Left forelimb (tissue), 1 donor: ENCODE measurements at places on chromosomes 7 and 10.
A peak's percentile ranks its signal among the peaks of the same experiment; 100 is the strongest.

DNA sequence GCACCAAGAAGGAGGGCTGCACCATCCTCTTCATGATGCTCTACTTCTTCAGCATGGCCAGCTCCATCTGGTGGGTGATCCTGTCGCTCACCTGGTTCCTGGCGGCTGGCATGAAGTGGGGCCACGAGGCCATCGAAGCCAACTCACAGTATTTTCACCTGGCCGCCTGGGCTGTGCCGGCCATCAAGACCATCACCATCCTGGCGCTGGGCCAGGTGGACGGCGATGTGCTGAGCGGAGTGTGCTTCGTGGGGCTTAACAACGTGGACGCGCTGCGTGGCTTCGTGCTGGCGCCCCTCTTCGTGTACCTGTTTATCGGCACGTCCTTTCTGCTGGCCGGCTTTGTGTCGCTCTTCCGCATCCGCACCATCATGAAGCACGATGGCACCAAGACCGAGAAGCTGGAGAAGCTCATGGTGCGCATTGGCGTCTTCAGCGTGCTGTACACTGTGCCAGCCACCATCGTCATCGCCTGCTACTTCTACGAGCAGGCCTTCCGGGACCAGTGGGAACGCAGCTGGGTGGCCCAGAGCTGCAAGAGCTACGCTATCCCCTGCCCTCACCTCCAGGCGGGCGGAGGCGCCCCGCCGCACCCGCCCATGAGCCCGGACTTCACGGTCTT is 1.9 kb downstream of the FZD1 start:
- DNase-seq = peak; percentile 70

DNA sequence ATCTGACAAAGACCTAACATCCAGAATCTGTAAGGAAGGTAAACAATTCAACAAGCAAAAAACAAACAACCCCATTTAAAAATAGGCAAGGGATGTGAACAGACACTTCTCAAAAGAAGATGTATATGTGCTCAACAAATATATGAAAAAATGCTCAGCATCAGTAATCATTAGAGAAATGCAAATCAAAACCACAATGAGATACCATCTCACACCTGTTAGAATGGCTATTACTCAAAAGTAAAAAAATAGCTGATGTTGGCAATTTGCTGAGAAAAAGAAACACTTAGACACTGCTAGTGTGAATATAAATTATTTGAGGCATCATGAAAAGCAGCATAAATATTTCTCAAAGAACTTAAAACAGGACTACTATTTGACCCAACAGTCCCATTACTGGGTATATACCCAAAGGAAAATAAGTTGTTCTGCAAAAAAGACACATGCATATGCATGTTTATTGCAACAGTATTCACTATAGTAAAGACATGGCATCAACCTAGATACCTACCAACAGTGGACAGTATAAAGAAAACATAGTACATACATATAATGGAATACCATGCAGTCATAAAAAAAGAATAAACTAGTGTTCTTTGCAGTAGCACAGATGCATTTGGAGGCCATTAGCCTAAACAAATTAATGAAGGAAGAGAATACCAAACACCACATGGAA is 980.1 kb downstream of the KCNMA1 start:
- DNase-seq = no peak

DNA sequence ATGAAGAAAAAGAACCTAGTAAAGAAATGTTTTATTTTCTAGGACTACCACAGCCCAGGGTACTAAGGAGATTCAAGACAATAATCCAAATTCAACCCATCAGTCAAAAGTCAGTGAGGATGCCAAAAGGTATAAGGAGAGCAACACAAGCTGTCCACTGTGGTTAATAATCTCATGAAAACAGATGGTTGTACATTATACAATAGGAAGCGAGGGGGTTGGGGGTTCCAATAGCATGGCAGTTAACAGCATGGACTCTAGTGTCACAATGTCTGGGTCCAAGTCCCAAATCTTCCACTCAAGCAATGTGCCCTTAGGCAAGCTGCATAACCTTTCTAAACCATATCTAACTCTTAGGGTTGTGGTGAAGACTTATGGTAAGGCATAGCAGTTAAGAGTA is 35.1 kb downstream of the BRAF start:
- DNase-seq = no peak

DNA sequence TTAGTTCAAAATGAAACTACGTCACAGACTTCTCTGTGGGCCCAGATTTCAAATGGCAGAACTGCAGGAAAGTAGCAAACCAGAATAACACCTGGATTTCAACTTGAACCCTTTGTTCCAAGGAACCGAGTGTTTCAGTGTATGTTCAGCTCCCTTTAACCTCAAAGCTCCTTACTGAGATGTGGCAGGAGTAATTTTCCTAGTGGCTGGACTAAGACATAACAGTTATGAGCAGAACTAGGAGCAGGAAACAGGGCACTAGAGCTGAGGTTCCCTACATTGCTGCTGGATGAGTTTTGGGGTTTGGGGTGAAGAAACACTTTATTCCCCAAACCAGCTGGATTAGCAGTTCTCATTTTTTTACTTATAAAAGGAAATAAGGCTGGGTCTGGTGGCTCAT is 50.1 kb downstream of the NSUN6 start:
- no peak for DNase-seq

- no peak for DNase-seq
Measured at GRCh38 chr7:111929264-111929663, 276.9 kb downstream of the DOCK4 start.

- DNase-seq = no peak
Measured at GRCh38 chr10:4254101-4254994, 469.3 kb upstream of the KLF6 start.

DNA sequence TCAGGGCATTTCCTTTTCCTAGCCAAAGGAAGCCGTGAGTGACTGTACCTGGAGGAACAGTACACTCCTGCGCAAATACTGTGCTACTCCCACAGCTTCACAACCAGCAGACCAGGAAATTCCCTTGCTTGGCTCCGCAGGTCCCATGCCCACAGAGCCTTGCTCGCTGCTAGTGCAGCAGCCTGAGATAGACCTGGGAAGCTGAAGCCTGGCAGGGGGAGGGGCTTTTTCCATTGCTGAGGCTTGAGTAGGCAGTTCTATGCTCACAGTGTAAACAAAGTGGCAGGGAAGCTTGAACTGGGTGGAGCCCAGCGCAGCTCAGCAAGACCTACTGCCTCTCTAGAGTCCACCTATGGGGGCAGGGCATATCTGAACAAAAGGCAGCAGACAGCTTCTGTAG is 291.2 kb downstream of the HGF start:
- no peak for DNase-seq

DNA sequence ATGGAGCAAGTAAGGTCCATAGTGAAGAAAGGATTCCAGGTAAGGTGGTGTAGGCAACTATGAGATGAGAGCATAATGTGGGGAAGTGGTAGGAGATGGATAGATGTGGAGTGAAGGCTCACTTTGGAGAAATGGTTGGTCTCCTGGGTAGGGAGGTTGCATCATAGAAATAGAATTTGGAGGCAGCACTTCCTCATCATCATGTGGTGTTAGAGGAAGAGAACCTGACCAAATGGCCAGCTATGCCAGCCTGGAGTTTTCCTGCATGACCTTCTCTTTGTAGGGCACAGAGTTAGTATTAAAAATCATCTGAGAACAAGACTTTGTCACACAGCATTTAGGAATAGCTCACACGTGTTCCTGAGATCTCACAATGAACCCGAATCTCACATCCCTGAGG is 126.7 kb upstream of the CXCL12 start:
- no peak for DNase-seq

DNA sequence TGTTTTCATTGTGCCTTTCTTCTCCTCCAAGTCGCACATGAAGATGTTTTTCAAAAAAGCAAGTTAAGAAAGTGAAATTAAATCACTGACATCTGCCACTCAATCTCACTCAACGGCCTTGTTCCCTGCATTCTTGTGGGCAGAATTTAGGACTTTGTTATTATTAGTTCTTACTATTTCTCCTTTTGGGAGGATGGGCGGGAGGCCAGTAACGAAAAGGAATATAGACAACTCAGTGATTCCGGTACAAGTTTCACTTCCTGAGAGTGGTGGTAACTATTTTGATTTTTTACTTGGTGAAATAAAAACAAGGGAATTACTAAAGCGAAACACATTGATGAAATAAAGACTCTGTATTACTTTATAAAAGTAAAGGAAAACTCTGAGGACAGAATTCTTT is 231.9 kb upstream of the HABP2 start:
- no peak for DNase-seq

GRCh38 chr7:137992550-137993394 is 9.1 kb downstream of the CREB3L2 start:
- peak; percentile 74 for DNase-seq

DNA sequence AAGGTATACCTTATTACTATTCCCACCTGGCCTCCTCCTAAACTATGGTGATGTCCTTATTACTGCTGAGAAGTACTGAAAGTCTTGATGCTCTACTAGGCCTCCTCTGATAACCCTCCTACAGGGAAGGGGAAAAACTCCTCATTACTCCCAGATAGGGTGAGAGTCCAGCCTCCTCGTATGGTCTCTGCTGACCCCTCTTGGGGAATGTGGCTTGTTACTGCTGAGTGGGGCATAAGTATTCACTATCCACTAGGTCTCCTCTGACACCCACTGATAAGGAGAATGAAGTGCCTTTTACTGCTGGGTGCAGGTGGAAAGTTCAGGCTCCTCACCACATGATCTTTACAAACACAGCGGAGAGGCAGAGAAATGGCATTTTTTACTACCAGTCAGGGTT is 222.9 kb downstream of the CHRM2 start:
- DNase-seq = no peak

GRCh38 chr7:146902728-146903127 is 786.1 kb downstream of the CNTNAP2 start:
- no peak for DNase-seq

GRCh38 chr10:110802551-110803238 is 69.0 kb upstream of the PDCD4 start:
- no peak for DNase-seq

DNA sequence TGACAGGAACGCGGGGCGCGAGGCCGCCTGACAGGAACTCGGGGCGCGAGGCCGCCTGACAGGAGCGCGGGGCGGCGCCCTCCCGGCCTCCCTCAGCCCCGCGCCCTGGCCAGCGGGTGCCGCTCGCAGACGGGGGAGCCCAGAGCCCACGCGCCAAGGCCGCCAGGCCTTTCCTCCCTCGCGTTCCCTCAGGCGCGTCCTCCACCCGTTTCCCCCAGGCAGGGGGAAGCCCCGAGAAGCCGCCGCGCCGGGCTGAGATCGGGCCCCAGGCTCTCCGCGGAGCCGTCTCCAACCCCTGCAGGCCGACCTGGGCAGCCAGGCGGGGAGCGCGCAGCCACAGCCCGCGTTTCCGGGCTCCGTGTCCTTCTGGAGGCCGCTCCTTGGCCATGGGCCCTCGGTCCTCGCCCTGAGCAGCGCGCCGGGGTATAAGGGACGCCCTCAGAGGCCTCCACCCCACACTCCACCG is 17.7 kb downstream of the PTPRN2 start:
- DNase-seq = no peak

- DNase-seq = no peak
Measured at GRCh38 chr7:73341877-73342276, 13.9 kb downstream of the FKBP6 start.

DNA sequence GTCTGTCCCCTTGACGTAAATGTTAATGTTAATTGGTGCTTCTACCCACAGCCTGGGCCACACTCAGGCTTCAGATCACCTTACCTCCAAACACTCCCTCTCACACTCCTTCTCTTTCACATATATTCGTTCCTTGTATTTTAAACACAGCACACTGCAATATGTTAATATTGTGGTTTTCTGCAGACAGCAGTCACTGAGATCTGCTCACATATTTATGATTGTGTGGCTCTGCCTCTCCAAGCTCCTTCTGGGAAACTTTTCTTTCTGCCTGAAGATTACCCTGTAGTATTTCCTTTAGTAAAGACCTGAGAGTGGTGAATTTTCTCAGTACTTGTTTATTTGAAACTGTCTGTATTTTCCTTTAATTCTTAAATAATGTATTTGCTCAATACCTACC is 104.7 kb downstream of the VWC2 start:
- no peak for DNase-seq

GRCh38 chr7:140446467-140446866 is 32.8 kb downstream of the MKRN1 start:
- no peak for DNase-seq

DNA sequence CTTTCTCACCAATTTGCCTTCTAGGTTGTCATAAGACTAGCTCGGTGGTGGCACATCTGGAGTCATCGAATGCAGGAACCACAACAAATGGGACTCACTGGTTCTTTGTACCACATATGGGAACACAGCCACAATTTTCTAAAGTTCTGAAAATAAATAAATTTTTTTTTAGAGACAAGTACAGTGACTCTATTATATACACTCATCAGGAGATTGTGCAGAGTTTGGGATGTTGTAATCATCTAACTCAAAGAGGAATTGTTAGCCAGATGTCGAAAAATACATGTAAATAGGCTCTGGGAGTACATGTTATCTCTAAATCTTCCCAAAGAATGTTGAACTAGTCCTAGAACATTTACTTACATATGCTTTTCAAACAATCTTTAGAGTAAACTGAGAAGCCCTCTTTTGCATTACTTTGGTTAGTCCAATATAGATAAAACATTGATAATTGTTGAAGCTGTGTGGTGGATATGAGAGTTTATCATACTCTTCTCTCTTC is 19.6 kb upstream of the SEPTIN7 start:
- no peak for DNase-seq

DNA sequence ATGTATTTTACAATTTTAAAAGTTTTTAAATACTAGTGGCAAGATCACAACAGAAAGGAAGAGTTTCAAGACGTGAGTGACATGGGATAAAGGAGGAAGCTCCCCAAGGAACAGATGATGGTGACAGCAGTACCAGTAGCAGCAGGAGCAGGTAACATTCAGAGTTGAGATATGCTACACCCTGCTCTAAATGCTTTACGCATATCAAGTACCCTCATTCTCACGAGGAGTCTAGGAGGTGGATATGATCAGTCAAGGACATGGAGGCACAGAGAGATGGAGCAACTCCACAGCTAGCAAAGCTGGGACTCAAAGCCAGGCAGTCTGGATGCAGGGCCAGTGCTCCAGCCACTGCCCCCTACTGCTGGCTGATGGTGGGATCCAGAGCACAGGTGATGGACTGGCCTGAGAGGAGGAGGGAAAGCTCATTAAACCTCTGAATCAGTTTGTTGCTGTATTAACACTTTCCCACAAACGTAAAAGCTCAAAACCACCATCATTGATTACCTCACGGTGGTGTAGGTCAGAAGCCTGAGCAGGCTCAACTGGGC is 17.5 kb downstream of the RP9 start:
- no peak for DNase-seq

DNA sequence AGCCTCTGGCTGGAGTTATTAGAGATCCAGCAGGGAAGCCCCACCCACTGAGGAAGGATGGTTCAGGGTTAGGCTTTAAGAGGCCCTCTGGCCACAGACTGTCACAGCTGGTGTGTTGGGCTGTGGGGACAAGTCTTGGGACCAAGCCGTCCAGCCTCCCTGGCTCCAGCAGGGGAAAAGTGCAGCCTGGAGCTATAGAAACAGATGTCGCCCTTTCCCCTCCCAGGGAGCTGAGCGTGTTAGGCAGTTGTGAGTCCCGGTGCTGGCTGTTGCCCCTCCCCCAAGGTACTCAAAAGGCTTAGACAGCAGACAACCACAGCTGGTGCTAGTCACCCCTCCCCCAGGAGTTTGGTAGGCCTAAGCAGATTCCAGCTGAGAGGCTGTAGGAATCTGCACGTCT is 143.4 kb downstream of the TMEM168 start:
- DNase-seq = no peak

- no peak for DNase-seq
Measured at GRCh38 chr10:44982496-44982895, 3.9 kb upstream of the DEPP1 start.
